NCI-H774 (cell line): ENCODE measurements at places on chromosomes 2 and 18.

GRCh38 chr2:64482243-64482642 is 28.3 kb downstream of the LGALSL start:
- DNase-seq: no peak

- DNase-seq: no peak
These were observed 291.2 kb downstream of the ALPK2 start for GRCh38 chr18:58337686-58338085.

DNA sequence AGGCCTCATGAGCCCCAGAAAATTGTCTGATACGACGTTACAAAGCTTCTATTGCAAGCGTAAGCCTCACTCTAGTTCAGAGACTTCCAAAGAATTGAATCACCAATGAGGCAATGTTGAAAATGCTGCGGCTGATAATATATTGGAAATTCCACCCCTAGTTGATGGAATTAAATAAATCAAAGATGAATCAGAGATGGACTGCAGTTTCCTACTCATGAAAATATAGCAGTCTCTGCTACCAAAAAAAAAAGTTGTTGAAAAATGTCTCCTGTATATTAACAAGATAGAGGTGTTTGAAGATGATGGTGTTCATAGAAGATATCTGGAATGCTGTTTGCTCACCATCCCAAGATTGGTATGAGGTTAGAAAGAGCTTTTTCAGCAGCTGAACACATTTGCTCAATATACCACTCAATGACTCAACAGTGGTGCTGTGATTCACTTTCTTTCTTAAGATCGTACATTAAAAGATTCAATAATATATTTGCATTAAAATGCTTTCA is 99.8 kb upstream of the ARHGAP28 start:
- no peak for DNase-seq

DNA sequence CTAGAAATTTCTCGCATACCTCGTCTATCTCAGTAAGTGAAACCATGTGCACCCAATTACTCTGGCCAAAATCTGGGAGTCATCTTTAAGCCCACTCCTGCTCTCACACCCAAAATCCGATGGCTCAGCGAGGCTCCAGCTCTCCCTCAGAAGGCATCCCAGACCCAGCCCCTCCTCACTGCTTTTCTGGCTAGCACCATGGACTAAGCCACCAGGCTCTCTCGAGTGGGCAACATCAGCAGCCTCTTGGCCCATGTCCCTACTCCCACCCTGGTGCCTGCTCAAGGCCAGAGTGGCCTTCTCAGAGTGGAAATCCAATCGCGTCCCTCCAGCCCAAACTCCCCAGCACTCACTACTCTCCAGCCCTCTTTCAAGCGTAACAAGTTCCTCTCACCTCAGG is 27.2 kb downstream of the TNS1 start:
- no peak for DNase-seq

- no peak for DNase-seq
These were observed 21.2 kb upstream of the ASXL3 start for GRCh38 chr18:33556846-33557245.

GRCh38 chr2:42125841-42126594 is 43.1 kb upstream of the EML4 start:
- DNase-seq: no peak

DNA sequence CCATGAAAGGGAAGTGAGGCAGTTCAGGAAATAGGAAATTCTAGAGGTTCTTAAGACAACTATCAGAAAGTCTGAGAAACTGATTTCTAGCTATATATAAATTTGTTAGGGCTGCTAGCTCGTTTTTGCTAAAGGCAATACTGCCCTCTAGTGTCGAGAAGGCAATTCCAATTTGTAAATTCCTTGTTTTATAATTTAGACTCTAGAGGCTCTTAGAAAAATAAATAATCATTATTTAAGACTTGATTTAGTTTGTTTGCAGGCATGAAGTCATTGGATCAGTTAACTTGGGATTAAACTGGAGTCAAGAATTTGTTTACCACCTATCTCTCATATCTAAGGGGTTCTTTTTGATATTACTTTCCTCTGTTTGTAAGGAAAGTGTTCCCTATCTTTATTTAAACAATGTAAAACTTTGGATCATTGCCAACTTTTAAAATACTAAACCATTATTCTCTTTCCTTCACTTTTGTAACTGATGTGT is 66.2 kb downstream of the ACVR2A start:
- peak; percentile 34 for DNase-seq

GRCh38 chr2:176072951-176073904 is 10.5 kb downstream of the EVX2 start:
- DNase-seq: no peak

DNA sequence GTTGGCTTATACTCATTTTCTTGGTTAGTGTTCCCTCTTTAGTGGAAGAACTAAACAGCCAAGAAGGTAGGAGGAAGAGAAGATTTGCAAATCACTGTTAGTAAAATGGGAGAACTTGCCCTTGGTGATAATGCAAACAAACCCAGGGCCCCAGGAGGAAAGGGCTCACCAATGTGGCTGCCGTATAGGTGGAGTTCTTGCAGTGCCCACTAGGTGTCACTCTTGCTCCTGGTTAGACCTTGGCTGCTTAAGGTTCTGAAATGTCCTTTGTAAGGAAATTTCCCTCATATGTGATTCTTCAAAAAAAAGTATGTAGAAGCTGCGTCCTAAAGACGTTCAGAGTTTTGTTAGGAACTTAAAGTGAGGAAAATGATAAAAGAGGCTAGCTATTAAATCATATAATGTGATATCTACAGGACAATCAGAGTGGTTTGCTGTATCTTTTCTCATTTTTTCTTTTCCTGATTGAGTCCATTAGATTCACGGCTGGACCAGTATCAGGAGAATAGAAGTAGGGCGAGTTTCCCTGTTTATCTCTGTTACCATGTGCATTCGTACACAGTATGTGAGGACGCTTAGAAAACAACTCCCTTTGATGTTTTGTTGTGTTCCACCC is 48.6 kb downstream of the RPIA start:
- DNase-seq: peak; percentile 54

- no peak for DNase-seq
These were observed 203.9 kb upstream of the COL3A1 start for GRCh38 chr2:188770296-188770695.

DNA sequence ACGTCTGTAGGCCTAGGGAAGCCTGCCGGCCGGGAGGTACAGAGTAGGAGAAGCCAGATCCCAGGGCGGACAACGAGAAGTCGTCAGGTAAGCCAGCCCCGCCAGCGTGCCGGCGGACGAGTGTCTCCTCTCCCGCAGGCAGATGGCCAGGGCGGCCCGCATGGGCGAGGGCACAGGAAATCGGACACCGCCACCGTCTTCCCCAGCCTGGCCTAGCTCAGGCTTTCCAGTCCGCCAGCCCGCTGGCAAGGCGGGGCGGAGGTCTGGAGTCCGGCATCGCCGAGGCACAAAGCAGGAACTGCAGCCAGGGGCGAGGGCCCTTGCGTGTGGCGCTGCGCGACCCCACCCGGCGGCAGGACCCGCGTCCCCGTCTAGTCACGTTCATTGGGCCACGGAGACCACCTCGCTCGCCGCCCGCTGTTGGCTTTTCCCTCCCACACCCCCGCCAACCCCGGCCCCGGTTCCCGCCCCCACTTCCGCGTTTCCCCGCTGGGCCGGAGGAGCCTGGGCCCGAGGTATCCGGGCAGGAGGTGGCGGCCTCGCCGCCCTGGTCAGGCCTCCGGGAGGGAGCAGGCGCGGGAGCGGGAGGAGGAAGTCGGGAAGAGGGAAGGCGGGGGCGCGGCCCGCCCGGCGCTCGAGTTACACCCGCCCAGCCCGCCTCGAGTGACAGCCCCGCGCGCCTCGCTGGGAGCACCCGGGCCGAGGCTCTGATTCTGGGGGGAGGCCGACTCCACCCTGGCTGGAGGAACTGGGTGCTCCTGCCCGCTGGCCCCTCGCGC is at the start of gene GPD2:
TSS of gene GPD2 (plus strand) at position 662 of the 779 bp plus-strand sequence. CDS start 39,727 bp downstream, outside the sequence.
- peak; percentile 83 for DNase-seq

- no peak for DNase-seq
These were observed 12.4 kb downstream of the TFCP2L1 start for GRCh38 chr2:121272596-121272995.

DNA sequence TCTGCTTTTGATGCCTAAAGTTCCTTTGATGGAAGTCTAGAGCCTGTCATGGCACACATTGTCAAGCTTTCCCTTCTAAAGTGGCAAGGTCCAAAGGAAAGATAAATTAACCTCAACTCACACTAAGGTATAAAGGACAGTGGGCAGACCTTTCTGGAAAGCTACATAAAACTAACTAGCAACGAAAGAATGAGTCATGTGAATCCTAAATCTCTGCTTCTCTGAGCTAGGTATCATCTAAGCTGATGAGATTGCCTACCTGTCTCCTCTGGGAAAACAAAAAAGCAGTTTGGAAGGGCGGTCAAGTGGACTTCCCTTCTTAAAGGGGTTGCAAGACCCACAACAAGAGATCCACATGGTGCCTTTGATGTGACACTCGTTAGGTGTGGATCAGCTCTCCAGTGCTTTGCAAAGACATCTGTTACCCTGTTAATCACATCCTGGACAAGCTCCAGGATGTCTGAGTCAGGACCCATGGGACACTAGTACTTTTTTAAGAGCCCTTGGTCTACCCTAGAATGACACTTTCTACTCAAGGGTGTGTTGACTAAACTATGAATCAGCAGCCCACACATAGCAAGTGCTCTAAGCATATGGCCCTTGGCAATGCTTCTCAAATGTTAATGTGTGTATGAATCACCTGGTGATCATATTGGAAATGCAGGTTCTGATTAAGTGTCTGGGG is 173.5 kb downstream of the ALK start:
- DNase-seq: no peak

DNA sequence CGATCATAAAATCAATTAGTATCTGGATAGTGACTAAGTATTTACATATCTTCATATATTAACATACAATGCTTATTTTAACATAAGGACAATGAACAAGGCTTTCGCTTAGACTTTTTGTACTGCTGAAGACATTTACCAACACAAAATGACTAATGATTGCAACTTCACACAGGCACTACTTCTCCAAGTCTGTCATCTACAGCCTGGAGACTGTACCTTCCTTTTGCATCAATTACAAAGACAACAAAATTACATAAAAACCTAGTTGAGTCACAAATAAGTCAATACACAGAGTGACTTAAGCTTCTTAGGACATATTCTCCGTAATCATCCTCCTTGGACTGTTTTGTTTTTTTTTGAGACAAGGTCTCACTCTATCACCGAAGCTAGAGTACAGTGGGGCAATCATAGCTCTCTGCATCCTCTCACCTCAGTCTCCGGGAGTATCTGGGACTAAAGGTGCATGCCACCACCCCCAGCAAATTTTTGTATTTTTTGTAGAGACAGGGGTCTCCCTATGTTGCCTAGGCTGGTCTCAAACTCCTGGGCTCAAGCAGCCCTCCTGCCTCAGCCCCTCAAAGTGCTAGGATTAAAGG is 15.9 kb downstream of the PUM2 start:
- no peak for DNase-seq

DNA sequence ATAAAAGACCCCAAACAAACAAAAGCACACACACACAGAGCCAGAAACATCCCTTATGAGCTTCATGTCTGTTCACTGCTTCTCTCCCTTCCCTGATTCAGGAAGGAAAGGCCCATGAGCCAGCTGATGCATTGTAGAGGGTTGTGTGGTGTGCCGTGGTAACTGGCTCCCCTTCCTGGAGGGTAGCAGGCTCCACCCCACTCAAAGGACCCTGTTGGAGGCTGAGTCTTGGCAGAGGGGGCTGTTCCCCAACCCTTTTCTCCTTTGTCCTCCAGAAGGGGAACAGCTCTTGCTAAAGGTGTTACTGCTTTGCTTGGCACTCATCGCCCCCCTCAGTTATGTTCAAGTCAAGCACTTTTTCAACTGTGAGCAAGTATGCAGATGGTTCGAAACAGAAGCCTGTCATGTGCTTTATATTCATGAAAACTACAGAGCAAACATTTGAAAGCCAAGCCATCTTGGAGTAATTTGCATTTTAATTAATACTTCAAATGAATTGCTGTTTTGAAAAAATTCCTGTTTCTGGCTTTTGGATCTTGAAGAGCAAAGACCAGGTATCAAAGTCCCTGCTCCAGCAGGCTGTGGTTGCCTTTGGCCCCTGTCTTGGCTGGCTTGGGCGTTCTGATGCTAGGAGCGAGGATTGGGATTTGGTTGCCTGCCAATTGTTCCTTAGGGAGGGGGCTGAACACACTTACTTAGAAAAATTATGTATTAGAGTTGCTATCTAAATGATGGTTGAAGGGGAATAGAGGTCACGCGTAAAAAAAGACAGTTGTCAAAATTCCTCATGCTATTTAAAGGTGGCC is 267.8 kb downstream of the TSN start:
- no peak for DNase-seq

DNA sequence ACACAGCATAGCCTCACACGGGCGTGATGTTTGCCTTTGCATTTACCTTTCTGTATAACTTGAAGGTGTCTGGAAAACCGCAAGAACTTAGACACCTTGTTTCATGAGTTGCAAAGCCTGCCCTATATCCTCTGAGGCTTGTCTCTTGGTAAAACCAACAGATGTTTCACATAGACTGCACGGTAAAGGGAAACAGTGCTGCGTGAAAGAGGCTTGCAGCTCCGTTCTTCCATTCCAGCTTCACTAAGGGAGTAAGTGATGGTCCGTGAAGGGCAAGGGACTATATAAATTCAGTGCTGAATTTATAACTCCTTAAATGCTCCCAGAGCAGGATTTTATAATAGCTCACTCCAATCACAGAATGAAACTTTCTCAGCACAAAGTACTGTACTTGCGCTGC is 360.5 kb downstream of the SOX11 start:
- no peak for DNase-seq

DNA sequence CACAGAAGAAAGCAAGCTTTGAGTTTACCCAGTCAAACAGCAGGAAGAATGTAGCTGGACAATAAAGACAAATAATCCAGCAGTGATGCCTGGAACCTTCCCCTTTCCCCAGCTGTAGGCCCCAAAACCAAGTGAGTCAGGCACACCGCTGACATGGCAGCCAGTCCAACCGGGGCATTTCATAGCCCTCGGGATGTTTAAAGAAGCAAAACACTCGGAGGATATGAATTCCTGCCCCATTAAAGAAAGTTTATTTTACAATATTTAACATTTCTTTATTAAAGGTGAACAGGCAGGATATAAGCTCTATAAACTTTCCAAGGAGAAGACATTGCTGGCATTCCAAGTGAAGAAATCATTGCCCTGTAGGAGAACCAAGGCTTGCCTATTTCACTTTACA is 507.6 kb upstream of the TNP1 start:
- no peak for DNase-seq

DNA sequence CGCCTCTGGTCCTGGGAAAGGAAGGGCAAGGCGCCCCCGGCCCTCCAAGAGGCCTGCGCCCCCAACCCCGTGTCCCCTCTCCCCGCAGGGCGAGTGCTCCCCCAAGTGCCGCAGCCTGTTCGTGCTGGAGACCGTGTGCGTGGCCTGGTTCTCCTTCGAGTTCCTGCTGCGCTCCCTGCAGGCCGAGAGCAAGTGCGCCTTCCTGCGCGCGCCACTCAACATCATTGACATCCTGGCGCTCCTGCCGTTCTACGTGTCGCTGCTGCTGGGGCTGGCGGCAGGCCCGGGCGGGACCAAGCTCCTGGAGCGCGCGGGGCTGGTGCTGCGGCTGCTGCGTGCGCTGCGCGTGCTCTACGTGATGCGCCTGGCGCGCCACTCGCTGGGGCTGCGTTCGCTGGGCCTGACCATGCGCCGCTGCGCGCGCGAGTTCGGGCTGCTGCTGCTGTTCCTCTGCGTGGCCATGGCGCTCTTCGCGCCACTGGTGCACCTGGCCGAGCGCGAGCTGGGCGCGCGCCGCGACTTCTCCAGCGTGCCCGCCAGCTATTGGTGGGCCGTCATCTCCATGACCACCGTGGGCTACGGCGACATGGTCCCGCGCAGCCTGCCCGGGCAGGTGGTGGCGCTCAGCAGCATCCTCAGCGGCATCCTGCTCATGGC is 52.4 kb downstream of the SLC66A2 start:
- no peak for DNase-seq
